ENCODE measurements at places on chromosomes 7 and 10.

GRCh38 chr10:130459011-130459410, 322.8 kb downstream of the GLRX3 start:
- no peak for DNase-seq

- no peak for DNase-seq
These were observed 72.8 kb upstream of the MPP7 start for GRCh38 chr10:28375399-28376354.

DNA sequence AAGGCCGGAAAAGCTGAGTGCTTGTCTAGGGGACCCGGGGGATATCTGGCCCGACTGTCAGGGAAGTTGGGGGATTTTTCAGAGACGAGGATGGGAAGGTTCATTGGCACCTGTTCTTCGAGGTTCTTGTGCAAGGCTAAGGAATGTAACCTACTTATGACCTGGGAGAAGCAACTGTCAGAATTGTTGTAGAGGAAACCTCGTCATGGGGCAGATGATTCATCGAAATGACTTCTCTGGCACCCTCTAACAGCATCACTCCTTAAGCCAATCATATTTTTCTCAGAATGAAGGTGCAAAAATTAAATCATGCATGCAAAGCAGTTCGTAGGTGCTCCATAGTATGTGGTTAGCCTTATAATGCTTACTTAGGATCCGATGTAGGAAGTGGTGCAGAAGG, 58.6 kb downstream of the PLXDC2 start:
- no peak for DNase-seq

GRCh38 chr7:28879105-28879504, 79.0 kb downstream of the TRIL start:
- DNase-seq = no peak

DNA sequence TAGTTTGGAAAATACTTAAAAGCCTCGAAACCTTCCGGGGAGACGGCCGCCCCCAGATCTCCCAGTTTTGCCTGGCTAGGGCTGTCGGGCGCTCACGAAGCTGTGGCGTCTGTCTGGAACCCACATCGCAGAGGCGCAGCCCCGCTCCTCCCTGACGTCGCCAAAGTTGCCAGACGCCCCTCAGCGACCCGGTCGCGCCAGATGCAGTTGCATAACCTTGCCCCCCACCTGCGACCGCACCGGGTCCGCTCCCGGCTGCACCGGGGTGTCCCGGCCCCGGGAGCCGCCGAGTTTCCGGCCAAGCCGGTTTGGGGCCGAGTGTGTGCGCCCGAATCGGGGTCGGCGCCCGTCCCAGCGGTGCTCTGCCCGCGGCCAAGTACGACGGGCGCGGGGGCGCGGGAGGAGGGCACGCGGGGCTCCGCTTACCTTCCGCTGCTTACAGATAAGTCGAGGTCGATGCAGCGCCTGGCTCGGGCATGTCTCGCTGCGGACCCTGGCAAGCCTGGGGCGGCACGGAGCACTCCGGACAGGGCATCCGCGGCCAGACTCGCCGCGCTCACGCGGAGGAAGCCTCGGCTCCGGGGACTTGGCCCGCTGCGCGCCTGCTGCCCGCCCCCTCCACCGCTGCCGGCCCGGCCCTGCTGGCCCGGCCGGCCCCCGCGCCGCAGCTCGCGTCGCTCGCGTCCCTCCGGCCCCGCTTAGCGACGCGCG, 665 bp downstream of the INSYN2A start:
- no peak for DNase-seq

GRCh38 chr10:11104772-11105675, 87.4 kb downstream of the CELF2 start:
- no peak for DNase-seq

DNA sequence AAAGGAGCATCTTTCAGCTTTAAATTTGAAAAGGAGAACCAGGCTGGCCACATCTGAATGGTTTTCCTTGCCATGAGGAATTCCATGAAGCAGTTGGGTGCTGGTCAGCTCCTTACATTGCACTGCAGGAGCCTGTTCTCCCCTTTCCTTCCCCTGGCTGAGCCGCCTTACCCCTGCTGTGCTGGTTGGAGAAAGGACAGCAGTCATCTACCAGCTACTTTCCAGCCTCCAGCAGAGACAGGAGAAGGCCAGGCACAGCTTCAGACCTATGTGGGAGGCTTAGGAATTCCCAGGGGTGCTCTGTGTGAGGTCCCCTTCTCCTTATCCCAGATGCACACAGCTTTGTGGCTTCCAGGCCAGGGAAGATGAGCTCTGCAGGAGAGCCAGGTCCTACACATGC, 4.7 kb downstream of the C10orf71 start:
- no peak for DNase-seq

DNA sequence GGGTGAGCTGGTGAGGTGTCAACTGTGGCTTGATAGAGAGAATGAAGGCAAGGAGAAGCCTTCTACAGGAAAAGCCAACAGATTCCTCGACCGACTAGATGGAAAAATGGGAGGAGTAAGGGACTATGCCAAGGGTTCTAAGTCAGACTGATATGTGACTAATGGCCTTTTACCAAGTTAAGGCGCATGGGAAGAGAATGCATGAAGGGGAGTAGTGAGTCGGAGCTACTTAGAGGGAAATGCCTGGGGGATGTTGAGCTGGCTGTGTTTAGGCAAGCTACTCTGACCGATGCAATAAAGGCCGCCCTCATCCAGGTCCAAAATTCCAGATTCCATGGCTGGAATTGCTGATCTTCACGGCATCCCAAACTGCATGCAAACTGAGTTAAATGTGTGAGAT, 48.2 kb downstream of the APBB1IP start:
- DNase-seq = no peak

DNA sequence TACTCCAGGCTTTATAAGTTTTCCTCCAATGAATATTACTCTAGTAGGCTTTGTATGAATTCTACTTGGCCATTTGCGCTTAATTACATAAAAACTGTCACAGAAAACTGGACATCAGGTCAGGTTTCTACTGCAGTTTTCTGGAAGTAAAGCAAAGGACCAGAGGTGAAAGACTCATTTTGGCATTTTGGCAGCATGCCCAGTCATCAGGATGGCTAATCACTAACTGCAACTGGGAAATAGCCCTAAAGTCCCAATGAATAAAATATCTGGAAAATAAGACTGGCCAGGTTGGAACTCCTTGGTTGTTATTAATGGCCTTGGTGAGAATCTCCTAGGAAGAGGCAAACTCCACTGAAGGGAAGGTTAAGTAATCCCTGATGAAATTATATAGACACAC, 75.5 kb downstream of the COPG2 start:
- DNase-seq = no peak

GRCh38 chr10:114605155-114605797, 52.8 kb downstream of the ABLIM1 start:
- DNase-seq = no peak

GRCh38 chr10:5540080-5540479, 15.3 kb downstream of the CALML3 start:
- no peak for DNase-seq

GRCh38 chr7:134645935-134646334, 718 bp upstream of the BPGM start:
- no peak for DNase-seq

GRCh38 chr10:119222966-119223386, 15.6 kb downstream of the GRK5 start:
- DNase-seq = no peak

- DNase-seq = peak; percentile 78
These were observed 65.3 kb downstream of the CARD11 start for GRCh38 chr7:2978408-2978807.

DNA sequence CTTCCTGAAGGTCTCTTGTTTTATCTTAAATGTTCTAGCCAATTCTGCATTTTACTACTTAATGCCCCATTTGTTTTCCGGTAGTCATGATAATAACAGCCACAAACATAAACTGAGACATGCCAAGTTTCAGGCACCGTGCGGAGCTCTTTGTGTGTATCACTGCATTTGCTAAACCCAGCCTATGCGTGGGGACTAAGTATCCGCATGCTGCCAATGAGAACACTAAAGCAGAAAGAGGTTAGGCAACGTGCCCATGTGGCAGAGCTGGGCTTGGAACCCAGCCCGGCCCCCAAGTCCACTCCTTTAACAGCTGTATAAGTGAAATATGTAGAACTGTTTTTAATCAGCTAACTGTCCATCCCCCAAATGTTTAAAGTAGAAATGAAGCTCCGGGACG, 54.1 kb downstream of the SLIT1 start:
- DNase-seq = no peak

DNA sequence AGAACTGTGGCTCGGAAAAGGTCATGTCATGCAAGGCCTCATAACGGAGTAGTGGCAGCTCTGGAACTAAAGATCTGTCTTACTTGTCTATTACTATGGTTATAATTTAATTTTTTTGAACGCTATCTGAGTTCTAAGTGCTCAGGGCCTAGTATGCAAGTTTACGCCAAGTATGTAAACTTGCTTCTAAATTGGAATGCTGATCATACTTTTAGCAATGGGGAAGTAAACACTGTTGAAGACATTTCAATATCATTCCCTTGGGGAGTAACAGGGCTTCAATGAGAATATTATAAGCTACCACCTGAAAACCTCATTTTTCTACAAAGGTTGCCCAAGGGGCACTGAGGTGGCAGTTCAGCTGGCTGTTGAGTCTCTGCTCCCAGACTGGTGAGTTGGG, 69.5 kb upstream of the NFKB2 start:
- DNase-seq = no peak

DNA sequence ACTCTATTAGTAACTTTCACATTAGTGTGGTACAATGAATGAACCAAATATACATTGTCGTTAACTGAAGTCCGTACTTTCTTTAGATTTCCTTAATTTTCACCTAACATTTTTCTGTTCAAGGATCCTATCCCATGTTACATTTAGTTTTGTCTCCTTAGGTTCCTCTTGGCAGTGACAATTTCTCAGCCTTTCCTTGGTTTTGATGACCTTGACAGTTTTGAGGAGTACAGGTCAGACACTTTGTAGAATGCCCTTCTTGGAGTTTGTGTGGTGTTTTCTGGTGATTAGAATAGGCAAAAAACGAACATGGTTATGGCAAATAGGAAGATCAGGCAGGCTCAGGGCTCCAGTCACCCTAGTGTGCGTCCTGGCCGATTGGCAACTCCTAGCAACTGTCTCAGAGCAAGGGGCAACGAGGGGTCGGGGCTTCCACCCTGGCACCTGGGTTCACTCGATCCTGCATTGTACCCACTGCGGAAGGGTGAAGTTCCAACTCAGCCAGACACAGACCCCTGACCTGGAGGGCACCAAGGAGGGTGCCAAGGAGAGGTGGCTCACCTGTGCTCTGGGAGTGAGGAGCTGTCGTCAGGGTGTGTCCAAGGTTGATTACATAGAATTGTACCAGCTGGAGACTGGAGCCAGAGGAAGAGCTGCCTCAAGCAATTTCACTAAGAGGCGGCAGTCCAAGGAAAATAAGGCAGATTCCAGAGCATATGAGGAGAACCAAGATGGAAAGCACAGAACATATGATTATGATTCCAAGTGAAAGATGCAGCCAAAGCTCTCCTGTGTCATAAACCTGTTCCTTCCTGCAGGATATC, 37.5 kb downstream of the PAPSS2 start:
- DNase-seq = no peak

GRCh38 chr7:116429986-116430619, 69.4 kb upstream of the CAV2 start:
- no peak for DNase-seq

GRCh38 chr10:11115337-11115736, 97.7 kb downstream of the CELF2 start:
- no peak for DNase-seq

GRCh38 chr7:110987127-110987693, 103.7 kb upstream of the LRRN3 start:
- no peak for DNase-seq

GRCh38 chr7:3289996-3290395, 11.1 kb upstream of the SDK1 start:
- DNase-seq = no peak

DNA sequence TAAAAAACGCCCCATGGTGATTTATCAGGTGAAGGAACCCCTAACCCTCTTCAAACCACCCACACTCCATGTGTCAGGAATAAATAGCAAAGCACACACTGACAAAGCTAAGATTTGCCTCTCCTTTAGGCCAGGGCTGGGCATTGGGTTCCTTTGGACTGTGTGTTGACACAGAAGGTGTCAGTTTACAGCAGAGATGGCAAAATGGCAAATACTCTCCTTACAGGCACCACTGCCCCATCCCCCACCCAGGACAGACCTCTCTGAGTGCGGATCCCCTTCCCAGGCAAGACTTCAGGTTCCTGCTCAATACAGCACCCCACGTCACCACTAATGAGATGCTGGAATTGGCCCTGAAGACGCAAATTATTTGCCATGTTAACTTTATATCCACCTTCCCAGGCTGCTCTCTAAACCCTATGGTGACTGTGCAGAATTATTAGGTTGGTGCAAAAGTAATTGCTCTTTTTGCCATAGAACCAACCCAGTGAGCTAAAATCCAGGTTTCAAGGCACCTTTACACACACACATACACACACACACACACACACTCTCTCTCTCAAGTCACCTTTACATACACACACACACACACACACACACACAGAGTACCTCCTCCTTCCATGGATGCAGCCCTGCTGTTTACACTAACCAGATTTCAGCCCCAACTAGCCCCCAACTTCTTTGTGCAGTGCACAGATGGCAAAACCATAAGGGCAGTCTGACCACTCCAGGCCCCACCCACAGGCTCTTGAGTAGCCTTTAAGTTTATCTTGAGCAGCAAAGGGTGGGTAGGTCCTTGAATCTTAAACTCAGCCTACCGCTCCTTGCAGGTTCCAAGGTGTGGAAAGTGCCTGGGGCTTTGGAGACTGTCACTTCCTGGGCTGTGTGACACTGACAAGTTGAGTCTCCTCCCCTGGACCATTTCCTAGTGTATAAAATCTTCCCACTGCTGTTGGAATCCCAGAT, 4.0 kb upstream of the ZCCHC24 start:
- DNase-seq = no peak

- DNase-seq = no peak
These were observed 26.4 kb downstream of the ANXA8 start for GRCh38 chr10:47457528-47457820.

DNA sequence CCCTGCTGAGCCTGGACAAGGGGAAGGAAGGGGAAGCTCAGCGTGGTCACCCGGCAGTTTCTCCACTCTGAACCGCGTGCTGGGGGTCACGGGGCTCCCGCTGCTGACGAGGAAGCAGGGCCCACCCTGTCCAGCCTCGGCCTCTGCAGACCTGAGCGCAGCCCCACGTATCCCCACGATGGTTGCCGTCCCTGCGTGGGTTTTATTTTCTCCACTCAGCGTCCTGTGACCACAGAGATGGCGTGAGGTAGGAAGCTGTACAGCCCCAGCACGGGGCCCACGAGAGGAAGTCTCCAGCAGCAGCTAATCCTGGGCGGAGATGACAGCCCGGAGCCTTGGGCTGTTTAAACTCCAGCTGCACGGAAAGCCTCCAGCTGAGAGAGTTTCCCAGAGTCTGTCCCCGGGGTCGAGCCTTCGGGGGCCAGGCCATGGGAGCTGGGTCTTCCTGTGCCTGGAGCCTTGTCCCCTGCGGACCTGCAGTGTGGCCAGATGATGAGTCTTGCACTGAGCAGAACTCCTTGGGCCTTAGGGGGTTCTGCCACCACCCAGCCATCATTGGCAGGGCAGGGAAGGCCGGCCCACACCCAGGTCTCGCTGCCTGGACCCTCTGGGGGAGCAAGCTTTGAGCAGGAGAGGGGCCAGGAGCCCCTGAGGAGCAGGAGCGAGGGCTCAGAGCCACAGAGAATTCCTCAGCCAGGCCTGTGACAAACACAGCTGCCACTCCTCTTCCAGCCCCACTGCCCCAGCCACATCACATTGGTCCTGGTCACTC, 72.8 kb upstream of the FAM20C start:
- no peak for DNase-seq

Measured in stimulated activated CD4-positive, alpha-beta T cell treated with anti-CD3 and anti-CD28 coated beads, Interleukin-4, amount 100 ng/mL, for 48 hours (primary cell).